ENCODE measurements at places on chromosomes 1 and 21.

- DNase-seq = no peak
Observed at GRCh38 chr1:91613595-91613994, 112.9 kb downstream of the CDC7 start.

- DNase-seq = no peak
Observed at GRCh38 chr21:30306884-30307283, 13.2 kb downstream of the KRTAP26-1 start.

GRCh38 chr1:54885807-54886723 is 930 bp downstream of the DHCR24 start:
- DNase-seq = no peak

DNA sequence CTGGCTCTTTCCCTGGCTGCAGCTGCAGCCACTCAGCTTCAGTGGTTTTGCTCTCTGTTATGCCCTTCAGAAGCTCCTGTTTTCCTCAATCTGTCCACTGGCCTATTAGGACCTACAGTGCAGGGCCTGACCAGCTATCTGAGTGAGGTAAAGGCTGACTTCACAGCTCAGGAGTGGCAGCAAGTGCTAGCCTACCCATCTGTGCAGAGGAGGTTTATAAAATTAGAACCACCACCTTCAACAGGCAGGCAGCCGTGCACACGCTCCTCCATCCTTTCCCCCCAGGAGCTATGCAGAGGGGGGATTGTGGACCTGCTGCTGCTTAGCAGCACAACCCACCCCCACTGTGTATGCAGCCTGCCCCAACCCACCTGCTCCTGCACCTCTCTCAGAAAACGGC is 8.3 kb downstream of the ADAR start:
- DNase-seq = no peak

DNA sequence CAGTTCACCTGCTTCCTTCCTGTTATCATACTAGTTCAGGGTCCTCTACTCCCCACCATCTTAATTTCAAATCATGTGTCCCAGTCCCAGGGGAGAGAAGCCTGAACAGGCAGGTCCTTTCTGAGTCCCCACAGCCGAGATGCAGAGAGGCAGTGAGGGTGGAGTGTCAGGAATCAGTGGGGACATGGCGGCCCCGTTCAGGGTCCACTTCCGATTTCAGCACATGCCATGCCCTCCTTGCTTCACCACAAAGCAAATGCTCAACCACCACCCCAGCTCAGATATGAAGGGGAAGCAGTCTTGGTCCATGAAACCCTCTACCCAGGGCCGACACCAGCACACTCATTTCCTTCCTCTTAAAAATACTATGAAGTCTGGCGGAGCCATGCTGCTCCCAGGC is 5.2 kb upstream of the SEMA4A start:
- DNase-seq = no peak

- no peak for DNase-seq
Observed at GRCh38 chr1:89364954-89365550, 1.2 kb downstream of the GBP6 start.

GRCh38 chr1:36511804-36512798 is 29.4 kb upstream of the CSF3R start:
- no peak for DNase-seq

Measured in SIG-M5 (cell line).